ENCODE measurements at places on chromosomes 2 and 18.

DNA sequence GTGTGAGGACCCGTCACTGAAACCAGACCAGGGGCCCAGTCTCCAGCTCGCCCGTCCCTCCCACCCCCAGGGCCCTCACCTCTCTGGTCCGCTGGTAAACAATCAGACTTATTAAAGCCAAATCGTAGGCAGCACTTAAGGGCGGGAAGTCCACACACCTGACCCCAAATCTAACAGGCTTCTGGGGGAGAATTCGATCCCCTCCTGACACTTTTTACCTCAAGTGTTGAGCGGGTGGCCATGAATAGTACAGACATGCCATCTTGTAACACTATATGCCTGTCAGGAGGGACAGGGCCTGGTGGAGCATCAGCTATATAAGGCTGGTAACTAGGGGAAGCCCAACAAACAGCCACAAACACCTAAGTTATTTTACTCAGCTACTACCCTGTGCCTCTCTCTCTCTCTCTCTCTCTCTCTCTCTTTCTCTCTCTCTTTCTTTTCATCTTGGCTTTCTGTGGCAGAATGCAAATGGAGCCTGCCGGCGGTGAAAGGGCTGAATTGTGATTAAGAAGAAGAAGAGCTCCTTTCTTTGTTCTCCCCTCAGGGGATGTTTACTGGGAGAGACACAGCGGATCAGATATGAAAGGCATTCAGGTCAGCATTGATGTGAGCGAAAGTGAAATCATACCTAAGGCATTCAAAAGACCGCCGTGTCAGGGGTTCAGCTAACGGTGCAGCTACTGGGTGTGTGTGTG, 9.5 kb downstream of the ZEB2 start:
- no peak overlapping the region for H3K4me3 ChIP-seq
- no peaks in the 10 kb centered on the region for H3K4me1 ChIP-seq
- H3K27ac ChIP-seq, result no peak overlapping the region
- no peak for DNase-seq
- no peaks in the 10 kb centered on the region for H3K36me3 ChIP-seq

DNA sequence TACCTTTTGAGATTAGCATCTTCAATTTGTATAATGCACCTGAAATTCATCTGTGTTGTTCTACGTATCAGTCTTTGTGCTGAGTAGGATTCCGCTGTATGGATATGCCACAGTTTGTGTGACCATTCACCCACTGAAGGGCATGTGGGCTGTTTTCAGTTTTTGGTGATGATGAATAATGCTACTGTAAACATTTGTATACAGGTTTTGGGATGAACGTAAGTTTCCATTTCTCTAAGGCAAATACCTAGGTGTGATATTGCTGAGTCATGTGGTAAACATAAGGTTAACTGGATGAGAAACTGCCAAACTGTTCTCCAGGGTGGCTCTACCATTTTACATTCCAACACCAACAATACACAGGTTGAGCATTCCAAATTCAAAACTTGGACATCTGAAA, 35.1 kb downstream of the CABYR start:
- no peaks in the 10 kb centered on the region for H3K4me1 ChIP-seq
- no peak overlapping the region for H3K4me3 ChIP-seq
- no peaks in the 10 kb centered on the region for H3K27me3 ChIP-seq
- DNase-seq, result no peak
- H3K27ac ChIP-seq, result no peak overlapping the region
- H3K36me3 ChIP-seq, result no peaks in the 10 kb centered on the region

DNA sequence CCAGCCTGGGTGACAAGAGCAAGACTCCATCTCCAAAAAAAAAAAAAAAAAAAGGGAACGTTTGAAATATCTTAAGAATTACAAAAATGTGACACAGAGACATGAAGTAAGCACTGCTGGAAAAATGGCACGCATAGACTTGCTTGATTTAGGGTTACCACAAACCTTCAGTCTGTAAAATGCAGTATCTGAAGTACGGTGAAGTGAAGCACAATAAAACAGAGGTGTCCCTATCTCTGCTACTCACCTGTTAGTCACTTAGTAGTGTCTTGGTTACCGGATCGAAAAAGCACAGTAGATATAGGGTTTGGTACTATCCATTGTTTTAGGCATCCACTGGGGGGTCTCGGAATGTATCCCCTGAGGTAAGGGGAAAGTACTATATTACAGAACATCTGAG, 11.6 kb upstream of the GREB1L start:
- H3K27me3 ChIP-seq, result no peaks in the 10 kb centered on the region
- no peak overlapping the region for H3K4me3 ChIP-seq
- no peak for DNase-seq
- no peak overlapping the region for H3K27ac ChIP-seq
- no peaks in the 10 kb centered on the region for H3K36me3 ChIP-seq

DNA sequence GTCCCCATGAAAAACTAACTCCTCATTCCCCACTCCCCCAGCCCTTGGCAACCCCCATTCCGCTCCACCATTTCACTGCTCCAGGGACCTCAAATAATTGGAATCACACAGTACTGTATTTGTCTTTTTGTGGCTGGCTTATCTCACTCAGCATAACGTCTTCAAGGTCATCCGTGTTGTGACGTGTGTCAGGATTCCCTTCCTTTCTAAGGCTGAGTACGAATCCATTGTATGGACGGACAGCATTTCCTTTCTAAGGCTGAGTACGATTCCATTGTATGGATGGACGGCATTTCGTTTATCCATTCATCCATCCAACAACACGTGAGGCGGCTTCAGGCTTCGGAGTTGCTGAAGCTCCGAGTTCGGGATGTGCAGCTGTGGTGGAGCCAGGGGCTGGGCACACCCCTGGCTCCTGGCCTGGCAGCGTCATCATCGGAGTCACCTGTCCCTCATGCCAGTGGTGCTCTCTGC, 1.2 kb upstream of the ASB1 start:
- no peak for DNase-seq
- no peak overlapping the region for H3K4me3 ChIP-seq
- peaks cover 6% of the 10 kb centered on the region for H3K36me3 ChIP-seq
- H3K27ac ChIP-seq, result no peak overlapping the region
- H3K4me1 ChIP-seq, result peaks cover 8% of the 10 kb centered on the region

GRCh38 chr2:96579422-96579821, 42.9 kb downstream of the ARID5A start:
- H3K27ac ChIP-seq, result no peak overlapping the region
- no peaks in the 10 kb centered on the region for H3K27me3 ChIP-seq

- no peaks in the 10 kb centered on the region for H3K36me3 ChIP-seq
- no peak for DNase-seq
- no peak overlapping the region for H3K4me3 ChIP-seq
These were observed 100.0 kb downstream of the WDSUB1 start for GRCh38 chr2:159186462-159186861.

- H3K27ac ChIP-seq, result no peak overlapping the region
- H3K4me1 ChIP-seq, result no peaks in the 10 kb centered on the region
- DNase-seq, result no peak
- no peak overlapping the region for H3K4me3 ChIP-seq
- H3K36me3 ChIP-seq, result no peaks in the 10 kb centered on the region
- H3K27me3 ChIP-seq, result no peaks in the 10 kb centered on the region
These were observed 270.8 kb upstream of the DCC start for GRCh38 chr18:52069201-52069600.

DNA sequence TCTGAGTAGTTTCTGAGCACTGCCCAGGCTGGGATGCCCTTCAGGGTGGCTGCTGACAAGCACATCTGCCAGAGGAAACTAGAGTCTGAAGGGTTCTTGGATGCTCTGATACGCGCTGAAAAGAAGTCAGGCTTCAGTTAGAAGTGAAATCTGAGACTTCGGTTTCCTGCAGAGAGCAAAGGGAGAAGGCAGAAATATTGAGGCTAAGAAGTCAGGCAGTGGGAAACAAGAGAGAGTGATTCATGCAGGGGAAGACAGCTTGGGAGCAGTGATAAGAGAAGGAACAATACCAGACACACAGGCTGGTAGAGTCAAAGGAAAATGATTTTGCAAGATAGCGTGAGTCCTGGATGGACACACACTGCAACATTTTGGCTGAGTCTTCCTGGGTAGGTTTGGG, 51.0 kb upstream of the BOD1L2 start:
- DNase-seq, result no peak
- no peaks in the 10 kb centered on the region for H3K4me1 ChIP-seq
- H3K36me3 ChIP-seq, result no peaks in the 10 kb centered on the region
- H3K4me3 ChIP-seq, result no peak overlapping the region
- no peaks in the 10 kb centered on the region for H3K27me3 ChIP-seq
- no peak overlapping the region for H3K27ac ChIP-seq

- no peak overlapping the region for H3K27ac ChIP-seq
- no peaks in the 10 kb centered on the region for H3K36me3 ChIP-seq
- H3K4me3 ChIP-seq, result no peak overlapping the region
- DNase-seq, result no peak
These were observed 1234.6 kb upstream of the CHAC2 start for GRCh38 chr2:52532956-52533355.

DNA sequence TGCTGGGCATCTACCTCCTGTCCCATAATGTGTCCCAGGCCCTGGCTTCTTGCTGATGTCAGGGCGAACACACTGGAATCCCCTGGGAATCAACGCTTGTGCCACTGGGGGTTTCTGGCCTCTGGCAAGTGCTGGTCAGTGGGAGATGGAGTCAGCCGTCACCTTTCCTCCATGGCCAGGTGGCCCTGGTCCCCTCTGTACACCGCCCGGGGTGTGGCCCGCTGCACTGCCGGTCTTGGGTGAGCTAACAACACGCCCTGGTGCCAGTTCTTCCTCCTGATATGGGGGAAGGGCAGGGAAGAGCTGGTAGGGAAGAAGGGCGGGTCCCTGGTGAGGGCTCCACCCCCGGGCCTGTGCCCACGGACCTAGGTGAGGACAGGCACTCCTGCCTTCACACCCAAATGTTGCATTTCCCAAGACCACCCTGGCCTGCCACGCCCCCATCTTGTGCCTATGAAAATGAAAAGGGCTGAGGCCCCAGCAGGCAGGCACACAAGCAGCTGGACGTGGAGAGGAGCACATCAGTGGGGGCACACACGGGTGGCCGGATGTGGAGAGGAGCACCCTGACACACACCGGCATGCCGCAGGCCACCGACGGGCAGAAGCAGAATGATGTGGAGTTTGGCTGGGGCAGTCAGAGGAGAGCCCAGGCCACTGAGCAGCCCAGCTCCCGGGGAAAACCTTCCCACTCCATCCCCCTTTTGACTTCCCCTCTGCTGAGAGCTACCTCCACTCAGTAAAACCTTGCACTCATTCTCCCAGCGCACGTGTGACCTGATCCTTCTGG, 140.5 kb downstream of the ASB1 start:
- no peaks in the 10 kb centered on the region for H3K4me1 ChIP-seq
- no peaks in the 10 kb centered on the region for H3K36me3 ChIP-seq
- no peak overlapping the region for H3K27ac ChIP-seq
- DNase-seq, result no peak
- no peak overlapping the region for H3K4me3 ChIP-seq

DNA sequence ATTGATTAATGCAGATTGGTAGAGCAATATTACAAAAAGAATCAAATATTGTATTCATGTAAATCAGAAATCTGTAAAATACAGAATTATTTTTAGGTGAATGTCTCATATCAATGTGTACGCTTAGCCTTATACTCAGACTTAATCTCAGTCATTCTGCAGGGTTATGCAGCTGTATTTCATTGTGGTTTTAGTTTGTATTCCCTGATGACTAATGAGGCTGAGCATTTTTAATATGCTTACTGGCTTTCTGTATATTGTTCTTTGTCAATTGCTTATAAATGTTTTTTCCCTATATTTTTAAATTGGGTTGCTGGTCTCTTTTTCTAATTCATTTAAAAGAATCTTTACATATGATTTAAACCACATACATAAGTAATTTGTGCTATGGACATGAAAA, 50.1 kb downstream of the CDH19 start:
- H3K4me3 ChIP-seq, result no peak overlapping the region
- H3K4me1 ChIP-seq, result no peaks in the 10 kb centered on the region
- no peak overlapping the region for H3K27ac ChIP-seq
- no peaks in the 10 kb centered on the region for H3K27me3 ChIP-seq

Data from effector memory CD4-positive, alpha-beta T cell (primary cell).